NCI-H1436 treated with DMSO at 0.1 percent for 48 hours (cell line): ENCODE measurements at places on chromosomes 11 and 22.
A peak's percentile ranks its signal among the peaks of the same experiment; 100 is the strongest.

- DNase-seq, result no peak
Measured at GRCh38 chr11:70322666-70323065, 52.2 kb downstream of the PPFIA1 start.

DNA sequence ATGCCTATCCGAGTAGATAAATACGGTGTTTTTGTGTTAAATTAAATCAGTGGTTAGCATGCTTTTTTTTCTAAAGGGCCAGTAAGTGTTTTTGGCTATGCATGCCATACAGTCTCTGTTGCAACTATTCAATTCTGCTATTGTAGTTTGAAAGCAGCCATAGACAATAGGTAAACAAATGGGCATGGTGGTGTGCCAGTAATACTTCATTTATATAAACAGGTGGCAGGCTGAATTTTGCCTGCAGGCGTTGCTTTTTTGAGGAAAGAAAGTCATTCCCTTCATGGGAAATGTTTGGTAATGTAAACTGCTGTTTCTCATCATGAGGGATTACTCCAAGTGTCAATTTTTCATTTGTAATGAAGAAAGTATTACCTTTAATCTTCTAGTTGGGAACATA is 106.5 kb downstream of the TMEM135 start:
- DNase-seq, result no peak

- DNase-seq, result no peak
Measured at GRCh38 chr11:121391914-121392313, 60.2 kb upstream of the SORL1 start.

DNA sequence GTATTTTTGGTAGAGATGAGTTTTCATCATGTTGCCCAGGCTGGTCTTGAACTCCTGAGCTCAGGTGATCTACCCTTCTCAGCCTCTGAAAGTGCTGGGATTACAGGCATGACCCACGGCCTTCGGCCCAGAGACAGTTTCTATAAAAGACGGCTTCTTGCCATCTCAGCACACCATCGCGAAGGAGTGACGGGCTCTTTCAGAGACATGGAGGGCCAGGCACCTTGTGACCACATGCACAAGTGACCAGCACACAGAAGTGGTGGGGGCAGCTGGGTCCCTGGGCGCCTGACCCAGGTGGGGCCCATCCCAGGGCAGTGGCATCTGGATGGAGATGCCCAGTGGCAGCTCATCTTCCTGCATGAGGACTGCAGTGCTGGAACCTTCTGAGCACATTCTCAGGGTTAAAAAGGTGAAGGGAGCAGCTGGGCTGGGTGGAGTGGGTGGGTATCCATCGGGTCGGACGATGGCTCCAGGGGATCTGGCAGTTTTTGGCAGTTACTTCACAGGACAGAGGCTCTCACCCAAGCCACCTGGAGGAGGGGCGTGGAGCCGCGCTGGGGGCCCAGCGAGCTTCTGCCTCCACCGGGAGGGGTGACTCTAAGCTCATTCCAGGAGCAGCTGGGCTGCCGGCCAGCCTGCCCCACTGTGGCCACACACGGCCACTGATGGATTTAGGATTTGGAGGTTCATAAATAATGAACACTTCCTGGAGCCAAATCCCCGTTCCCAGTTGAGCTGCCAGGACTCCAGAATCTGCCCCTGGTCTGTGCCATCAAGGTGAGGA is 373.0 kb downstream of the CTTN start:
- no peak for DNase-seq

- no peak for DNase-seq
Measured at GRCh38 chr22:27723158-27723557, 78.4 kb downstream of the MN1 start.

DNA sequence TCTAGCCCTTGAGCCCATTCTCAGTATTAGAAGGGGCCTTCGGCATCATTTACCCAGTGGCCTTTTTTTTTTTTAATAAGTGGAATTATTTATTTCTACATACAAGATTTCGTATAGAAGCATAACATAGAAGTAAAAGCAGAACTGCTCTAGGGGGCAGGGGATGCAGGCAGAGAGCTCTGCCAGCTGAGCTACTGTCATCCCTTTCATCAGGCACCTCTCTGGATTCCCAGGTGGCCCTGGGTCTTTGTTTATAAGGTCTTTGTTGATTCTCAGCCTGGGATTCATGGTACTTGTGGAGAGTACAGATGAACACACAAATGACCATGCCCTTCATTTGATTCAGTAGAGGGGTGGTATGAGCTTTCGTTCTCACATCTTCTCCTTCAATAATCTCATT is 66.4 kb downstream of the GAB2 start:
- DNase-seq, result peak; percentile 47

DNA sequence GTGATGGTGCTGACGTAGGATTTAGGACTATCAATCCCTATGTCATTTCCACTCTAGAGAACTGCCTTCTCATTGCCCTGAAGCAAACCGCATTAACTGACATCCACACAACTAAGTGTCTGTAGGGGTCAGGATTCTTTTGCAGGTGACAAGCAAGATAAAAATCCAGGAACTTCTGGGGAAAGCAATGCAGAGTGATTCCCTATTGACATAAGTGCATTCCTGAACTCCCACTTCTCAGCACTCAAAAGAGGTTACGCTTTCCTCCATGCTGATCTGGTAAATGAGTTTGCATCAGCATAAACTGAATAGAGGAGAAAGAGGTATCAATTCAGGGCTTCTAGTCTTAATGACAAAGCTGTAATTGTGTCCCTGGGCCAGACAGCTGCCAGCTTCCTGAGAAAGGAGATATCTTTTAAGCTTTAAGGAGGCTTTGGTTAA is 224.6 kb upstream of the ISX start:
- DNase-seq, result no peak

- DNase-seq, result no peak
Measured at GRCh38 chr11:69825037-69825834, 6.0 kb upstream of the FGF3 start.

- DNase-seq, result no peak
Measured at GRCh38 chr11:12090761-12091258, 19.6 kb upstream of the MICAL2 start.

- no peak for DNase-seq
Measured at GRCh38 chr22:31578171-31578570, 81.8 kb downstream of the SFI1 start.

GRCh38 chr11:127334466-127334865 is 333.9 kb upstream of the KIRREL3 start:
- no peak for DNase-seq

DNA sequence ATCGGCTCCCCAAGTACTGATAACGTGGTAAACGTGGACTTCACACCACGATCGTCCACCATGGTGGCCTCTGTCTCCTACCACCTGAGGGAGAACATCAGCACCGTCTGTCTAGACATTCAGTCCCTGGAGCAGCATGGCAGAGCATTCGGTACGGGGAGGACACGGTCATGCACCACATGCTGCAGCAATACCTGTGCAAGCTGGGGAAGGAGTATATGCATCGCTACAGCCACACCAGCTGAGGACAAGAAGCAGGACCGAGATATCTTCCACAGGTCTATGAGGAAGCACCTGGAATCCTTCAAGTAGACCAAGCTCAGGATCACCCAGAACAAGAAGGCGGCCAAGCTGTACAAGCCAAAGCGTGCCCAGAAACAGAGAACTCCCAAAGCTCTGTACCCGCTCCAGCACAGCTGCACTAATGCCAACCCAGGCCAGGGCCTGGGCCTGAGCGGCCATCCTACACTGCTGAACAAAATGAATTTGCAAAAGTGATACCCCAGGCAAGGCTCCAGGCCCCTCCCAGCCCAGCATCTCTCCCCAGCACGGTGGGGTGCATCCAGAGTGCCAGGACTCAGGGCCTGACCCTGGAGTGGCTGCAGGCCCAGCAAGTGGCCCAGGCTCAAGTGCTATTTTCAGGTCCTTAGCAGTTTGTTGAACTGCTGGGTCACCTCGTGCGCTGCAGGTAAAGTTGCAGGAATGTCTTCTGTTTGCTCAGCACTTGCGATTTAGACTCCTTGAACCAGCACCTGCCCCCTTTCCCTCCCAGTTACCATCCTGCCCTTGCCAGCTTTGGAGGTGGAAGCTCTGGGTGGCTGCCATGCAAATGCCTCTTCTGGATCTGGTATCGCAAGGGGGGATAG is 119.3 kb upstream of the SERPIND1 start:
- no peak for DNase-seq

DNA sequence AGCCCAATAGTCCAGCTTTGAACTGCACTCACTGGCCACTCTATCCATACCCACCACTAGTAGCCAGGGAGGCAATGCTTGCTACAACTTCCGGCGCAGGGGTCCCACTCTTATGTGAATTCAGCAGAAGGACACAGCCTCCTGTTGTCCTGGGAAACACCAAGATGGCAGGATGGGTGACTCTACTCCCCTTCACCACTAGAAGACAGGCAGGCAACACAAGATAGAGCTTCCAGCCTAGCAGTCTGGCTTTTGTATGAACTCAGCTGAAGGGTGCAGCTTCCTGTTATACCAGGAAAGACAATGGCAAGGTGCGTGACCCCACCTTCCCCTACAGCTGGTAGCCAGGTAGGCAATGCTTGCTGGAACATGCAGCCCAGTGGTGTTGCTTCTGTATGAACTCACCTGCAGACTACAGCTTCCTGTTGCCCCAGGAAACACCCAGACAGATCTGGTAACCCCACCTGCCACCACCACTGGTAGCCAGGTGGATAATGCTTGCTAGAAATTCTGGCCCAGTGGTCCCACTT is 205.2 kb upstream of the KIRREL3 start:
- DNase-seq, result no peak

GRCh38 chr22:30921108-30921507 is 47.5 kb downstream of the MORC2 start:
- no peak for DNase-seq

- peak; percentile 80 for DNase-seq
Measured at GRCh38 chr22:38923463-38924346, 33.7 kb upstream of the APOBEC3A start.

DNA sequence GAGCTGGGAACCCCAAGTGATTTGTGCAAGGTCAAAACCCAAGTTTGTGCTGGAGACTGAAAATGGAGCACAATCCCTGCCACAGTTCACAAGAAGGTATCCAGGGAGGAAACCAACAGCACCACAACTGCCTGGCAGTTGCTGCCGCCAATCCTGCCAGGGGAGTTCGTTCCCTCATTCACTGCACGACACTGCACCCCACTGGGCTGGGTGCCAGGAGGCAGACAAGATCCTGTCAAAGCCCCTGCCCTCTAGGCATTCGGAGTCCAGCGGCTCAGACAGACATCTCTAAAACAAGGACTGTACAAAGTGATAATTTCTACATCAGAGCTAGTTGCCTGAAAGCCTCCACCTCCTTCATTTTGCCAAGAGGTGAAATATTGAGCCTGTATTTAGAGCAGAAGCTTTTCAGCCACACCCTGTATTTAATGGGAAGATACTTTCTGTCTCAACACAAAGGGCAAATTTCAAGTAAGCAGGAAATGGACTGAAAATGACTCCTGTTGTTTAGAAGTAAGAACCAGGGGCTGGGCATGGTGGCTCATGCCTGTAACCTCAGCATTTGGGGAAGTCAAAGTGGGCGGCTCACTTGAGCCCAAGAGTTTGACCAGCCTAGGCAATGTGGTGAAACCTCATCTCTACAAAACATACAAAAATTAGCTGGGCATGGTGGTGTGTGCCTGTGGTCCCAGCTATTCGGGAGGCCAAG is 277.4 kb upstream of the NARS2 start:
- no peak for DNase-seq

GRCh38 chr11:2365571-2366210 is 11.4 kb upstream of the CD81 start:
- no peak for DNase-seq

- no peak for DNase-seq
Measured at GRCh38 chr11:87224486-87224885, 186.8 kb downstream of the TMEM135 start.

DNA sequence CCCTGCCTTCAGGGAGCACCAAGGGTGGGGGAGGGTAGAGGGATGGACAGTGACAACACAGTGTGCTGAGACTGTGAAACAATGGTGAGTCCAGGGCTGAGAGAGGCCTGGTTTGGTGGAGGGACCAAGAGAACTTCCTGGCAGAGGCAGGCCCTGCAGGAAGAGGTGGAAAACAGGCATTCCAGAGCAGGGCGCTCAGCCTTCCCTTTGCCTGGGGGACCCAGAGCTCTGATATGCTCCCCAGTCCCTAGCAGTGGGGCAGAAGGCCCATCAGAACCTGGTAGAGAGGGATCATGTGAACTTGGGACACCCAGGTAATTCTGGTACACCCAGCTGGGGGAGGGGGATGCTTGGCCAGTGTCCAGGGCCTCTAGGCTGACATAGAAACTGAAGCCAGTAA is 17.2 kb upstream of the UVRAG start:
- DNase-seq, result no peak

- no peak for DNase-seq
Measured at GRCh38 chr11:69211920-69212797, 56.4 kb downstream of the SMIM38 start.

- DNase-seq, result no peak
Measured at GRCh38 chr11:47992959-47993820, 12.8 kb downstream of the PTPRJ start.

- peak; percentile 67 for DNase-seq
Measured at GRCh38 chr11:115222218-115222862, 281.9 kb downstream of the CADM1 start.

DNA sequence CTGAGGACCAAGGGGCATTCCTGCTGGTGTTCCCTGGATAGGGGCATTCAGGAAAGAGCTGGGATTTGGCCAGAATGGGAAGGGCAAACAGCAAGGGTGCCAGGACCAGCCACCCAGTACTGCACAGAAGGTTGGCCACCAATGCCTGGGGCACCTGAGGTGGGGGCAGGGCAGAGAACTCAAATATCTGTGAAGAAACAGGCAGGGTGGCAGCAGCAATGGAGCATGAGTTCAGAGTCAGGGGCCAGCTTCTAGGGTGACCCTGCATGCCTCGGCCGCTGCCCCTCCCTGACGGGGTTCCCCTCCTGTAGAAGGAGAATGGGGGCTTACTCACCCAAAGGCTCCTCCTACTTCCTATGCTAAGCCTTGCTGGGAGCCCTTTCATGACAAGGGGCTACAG is 79.3 kb upstream of the SHANK2 start:
- DNase-seq, result no peak

GRCh38 chr11:69804769-69805508 is 14.3 kb downstream of the FGF3 start:
- no peak for DNase-seq

- DNase-seq, result no peak
Measured at GRCh38 chr11:5289696-5290095, 12.1 kb downstream of the OR51B4 start.

- DNase-seq, result no peak
Measured at GRCh38 chr11:46600194-46600960, 6.6 kb upstream of the AMBRA1 start.

DNA sequence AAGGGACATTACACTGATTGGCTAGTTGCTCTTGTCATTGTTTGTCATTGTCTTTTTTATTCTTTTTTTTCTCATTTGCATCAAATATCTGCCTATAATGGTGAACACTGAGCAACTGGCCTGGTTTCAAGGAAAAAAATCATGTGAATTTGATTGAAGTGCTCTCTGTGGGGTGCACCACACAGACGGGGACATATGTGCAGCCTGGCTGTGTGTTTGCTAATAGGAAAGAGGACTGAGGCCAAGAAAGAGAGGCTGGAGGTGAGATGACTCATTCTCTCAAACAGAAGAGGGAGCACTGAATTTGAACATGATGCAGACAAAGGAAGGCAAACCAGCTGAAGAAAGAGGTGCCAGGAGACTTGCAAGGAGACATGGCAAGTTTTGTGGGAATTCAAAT is 684.9 kb upstream of the CCDC90B start:
- DNase-seq, result peak; percentile 12

GRCh38 chr11:64801561-64802369 is 1.2 kb downstream of the MAP4K2 start:
- no peak for DNase-seq
